Lower lobe of right lung (tissue), 2 donors: ENCODE measurements at places on chromosomes 12 and 14. TPM values are rescaled to one million over a fixed set of nuclear protein-coding genes. Genes with fewer than 3 reads are reported as not detected.

BHLHE41 gene
- 125 TPM for total RNA-seq

SLC8A3 gene
- 1.9 TPM for total RNA-seq

RPL36AL gene
- 153 TPM for total RNA-seq

PRH2 gene
- total RNA-seq, result not detected

TMEM52B gene
- 3.6 TPM for total RNA-seq

GDF3 gene
- 0.30 TPM for total RNA-seq

TAS2R50 gene
- total RNA-seq, result 0.50 TPM

KLRC1 gene
- total RNA-seq, result 1.8 TPM

SRRM4 gene
- not detected for total RNA-seq

SLC5A8 gene
- 1.3 TPM for total RNA-seq

ERP27 gene
- 16.2 TPM for total RNA-seq

INHBC gene
- total RNA-seq, result not detected

FBLN5 gene
- total RNA-seq, result 130 TPM

VWF gene
- 468 TPM for total RNA-seq

PLXNC1 gene
- 28.0 TPM for total RNA-seq

KRT80 gene
- 3.0 TPM for total RNA-seq

SCYL2 gene
- total RNA-seq, result 45.0 TPM

MGAT4C gene
- 0.21 TPM for total RNA-seq

SLC38A1 gene
- total RNA-seq, result 45.8 TPM

C12orf76 gene
- 19.7 TPM for total RNA-seq

GALNT8 gene
- total RNA-seq, result 0.77 TPM

PZP gene
- 2.7 TPM for total RNA-seq

RASSF3 gene
- 82.7 TPM for total RNA-seq

AQP5 gene
- 6.4 TPM for total RNA-seq

GPR65 gene
- total RNA-seq, result 13.4 TPM

CLEC4D gene
- total RNA-seq, result 1.4 TPM

ZNF385A gene
- 28.3 TPM for total RNA-seq

STYX gene
- total RNA-seq, result 11.4 TPM
